ENCODE measurements at places on chromosomes 2 and 18.
A peak's percentile ranks its signal among the peaks of the same experiment; 100 is the strongest.

DNA sequence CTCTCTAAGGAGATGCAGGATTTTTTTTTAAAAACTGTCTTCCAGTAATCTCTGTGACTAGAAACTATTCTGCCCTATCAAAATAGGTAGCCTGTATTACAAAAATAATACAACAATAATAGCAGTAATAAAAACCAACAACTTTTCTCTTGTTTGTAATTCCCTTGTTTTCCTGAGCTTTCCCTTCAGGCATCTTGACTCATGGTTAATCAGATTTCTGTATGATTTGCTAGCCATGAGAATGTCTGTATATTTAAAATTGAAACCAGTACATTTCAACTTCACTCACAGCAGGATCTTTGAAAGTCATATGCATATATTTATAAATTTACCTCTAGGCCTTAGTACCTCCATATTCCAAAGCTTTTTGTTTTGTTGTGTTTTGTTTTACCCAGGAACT, 38.2 kb downstream of the SLC4A10 start:
- no peak for DNase-seq

DNA sequence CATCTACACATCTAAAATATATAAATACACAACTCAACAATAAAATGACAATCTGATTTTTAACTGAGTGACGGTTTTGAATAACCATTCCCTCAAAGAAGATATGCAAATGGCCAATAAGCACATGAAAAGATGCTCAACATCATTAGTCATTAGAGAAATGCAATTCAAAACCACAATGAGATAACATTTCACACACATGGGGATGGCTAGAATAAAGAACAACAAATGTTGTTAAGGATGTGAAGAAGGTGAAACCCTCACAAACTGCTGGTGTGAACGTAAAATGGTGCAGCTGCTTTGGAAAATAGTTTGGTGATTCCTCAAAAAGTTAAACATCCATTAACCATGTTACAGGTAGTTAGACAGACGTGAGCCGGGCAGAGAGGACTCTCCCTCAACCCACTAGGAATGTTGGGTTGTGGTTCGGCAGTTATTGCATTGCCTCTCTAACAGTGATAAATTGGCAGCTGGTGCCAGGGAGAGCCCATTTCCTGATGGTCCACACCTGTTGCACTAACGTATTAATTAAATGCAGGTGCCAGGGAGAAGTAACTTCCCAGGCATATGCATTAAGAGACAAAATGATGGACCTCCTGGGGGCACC, 22.3 kb upstream of the DUSP2 start:
- no peak for DNase-seq

DNA sequence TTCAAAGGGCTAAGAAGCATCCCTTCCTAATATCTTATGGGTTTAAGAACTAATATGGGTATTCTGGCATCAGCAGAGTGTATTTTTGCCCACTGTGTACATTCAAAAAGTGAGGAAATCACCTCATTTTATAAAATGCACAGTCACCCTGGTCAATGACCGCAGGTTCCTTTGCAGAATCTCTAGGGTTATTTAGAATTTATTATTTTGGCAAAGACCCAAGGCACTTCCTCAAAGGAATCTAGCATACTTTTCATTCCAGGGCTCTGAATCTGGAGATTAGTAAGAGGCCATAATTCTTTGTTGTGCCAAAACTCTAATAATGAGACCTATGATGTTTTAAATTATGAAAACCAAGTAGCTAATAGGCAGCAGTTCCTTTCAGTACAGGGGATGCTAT, 27.2 kb upstream of the CDH2 start:
- no peak for DNase-seq

DNA sequence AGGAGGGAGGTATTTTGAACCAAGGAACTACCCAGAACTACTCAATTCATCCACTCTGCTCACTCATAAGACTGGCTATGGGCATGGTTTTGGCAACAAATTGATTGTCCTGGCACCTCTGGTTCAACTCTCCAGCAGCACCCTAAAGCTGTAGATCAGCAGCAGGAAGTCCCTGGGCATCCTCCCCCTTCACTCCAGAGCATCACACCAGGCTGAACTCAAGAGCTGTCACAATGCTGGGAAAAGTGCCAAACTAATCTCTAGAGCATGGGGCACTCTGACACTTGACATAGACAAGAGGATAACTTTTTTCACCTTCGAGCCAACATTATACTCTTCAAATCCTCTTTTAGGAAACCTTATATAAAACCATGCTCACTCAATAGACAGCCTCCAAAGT, 154.1 kb upstream of the RBBP8 start:
- no peak for DNase-seq

GRCh38 chr18:72128649-72129048, 415.5 kb downstream of the CBLN2 start:
- no peak for DNase-seq

- no peak for DNase-seq
These were observed 66.5 kb downstream of the ABI2 start for GRCh38 chr2:203394519-203395227.

DNA sequence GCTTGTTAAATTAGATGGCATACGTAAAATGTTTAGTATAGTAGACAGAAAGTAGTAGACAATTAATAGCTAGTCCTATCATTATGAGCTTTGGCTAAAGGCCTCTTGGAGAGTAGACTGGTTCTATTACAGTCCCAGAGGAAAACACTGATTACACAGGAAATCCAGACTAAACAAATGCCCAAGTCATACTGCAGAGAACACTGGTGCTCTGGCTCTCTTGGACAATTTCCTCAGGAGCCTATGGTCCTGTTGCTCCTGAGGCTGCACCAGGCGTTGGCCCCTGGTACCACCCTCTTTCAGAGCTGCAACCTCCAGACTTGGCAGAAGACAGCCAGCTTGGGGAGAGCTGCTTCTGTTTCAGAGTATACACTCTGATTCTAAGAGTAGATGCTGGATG, 41.8 kb downstream of the STAT1 start:
- no peak for DNase-seq

DNA sequence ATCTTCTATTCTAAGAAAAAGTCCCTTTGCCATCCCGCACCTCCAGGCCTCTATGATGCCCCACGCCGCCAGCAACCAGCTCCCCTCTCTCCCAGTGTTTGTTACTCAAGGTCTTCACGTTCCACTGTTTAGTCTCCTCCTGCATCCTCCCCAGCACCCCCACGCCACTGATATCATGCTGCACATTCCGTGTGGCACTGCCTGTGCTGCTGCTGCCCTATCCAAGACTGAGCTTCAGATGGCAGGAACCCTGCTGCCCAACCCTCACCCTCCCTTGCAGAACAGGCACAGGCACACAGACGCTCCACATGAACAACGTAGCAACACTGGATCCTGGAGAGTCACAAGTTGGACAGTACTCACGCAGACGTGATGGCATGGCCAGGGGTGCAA, 35.3 kb downstream of the MYO5B start:
- DNase-seq: no peak

DNA sequence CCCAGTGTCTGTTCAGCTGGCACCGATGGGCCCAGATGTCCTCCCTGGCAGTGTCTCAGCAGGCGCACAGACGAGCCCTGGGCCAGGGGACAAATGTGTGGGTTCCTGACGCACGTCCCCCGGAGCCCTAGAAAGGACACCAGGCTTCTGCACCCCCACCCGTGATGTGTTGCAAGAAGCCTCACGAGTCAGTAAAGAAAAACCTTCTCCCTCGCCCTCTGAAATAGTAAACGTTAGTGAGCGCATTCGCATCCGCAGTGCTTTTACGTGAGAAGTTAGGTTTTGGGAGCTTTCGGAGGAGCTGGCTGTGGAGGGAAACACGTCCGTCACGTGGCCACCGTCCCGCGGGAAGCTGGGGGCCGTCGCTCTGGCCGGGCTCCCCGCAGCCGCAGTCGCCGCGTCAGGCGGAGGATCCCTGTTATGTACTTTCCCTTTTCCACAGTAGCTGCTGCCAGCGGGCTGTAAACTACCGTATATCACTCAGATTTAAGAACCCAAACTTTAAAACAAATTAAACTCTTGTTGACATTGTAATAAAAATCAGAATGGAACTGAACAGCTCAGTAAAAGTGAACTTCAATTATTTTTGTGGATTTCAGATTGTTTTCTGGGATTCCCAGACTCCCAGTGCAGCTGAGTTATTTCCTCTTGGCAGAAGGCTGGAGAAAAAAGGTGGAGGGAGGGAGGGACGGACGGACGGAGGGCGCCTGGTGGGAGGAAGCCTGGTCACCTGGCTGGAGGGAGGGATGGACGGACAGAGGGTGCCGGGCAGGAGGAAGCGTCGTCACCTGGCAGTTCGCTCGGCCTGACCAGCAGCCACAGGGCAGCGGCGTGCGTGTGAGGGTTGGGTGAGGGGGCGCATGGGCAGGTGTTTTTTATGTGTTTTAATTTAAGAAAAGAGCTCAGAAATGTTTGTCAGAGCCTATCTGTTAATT, 112.1 kb downstream of the NFATC1 start:
- peak; percentile 93 for DNase-seq

- DNase-seq: peak; percentile 30
These were observed 15.8 kb downstream of the D2HGDH start for GRCh38 chr2:241750076-241750840.

DNA sequence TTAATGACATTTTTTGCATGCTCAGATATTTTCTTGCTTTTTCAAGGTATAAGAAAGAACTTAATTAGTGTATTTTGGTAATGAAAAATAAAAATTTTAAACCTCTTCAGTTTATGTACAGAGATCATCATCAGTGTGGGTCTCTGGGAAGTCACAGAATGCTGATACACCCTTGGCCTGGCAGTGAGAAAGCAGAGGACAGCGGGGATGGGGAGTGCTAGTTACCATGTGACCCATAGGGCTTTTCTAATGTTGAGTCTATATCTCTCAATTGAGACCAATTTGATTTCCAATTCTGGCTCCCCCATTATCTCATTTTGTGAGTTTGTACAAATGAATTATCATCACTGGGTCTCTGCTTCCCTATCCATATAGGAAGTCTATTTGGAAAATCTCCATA, 305.7 kb downstream of the CYRIA start:
- no peak for DNase-seq

DNA sequence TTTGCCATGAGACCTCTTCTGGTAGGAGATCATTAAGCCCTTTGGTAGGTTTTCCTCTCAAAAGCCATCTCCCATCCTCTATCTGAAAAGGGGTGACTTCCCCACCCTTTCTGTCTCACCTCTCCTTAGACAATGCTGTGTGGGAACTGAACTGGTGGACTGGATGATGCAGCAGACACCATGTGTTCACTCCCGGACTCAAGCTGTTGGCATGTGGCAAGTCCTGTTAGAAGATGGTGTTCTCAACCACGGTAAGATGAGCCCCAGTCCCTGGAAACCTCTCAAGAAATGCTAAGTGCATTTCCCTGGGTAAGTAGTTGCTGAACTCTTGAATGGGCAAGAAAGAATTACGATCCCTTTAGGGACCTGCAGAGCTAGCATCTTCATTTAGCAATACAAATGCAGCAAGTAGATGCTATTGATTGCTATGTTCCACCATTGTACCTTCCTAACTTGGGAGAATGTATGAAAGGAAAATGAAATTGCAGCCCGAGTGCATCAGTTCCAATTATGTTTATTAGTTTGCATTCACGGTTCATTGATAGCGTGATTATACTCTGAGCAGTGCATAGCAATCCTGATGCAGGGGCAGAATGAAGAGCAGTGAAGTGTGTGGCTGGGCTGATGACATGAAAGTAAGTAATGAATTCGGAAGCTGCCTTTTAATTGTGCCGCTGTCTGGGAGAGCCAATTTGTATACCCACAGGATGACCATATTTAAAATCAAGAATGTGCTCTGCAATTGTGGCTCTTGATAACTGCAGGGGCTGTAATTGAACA, 110.0 kb upstream of the MAP3K20 start:
- no peak for DNase-seq

DNA sequence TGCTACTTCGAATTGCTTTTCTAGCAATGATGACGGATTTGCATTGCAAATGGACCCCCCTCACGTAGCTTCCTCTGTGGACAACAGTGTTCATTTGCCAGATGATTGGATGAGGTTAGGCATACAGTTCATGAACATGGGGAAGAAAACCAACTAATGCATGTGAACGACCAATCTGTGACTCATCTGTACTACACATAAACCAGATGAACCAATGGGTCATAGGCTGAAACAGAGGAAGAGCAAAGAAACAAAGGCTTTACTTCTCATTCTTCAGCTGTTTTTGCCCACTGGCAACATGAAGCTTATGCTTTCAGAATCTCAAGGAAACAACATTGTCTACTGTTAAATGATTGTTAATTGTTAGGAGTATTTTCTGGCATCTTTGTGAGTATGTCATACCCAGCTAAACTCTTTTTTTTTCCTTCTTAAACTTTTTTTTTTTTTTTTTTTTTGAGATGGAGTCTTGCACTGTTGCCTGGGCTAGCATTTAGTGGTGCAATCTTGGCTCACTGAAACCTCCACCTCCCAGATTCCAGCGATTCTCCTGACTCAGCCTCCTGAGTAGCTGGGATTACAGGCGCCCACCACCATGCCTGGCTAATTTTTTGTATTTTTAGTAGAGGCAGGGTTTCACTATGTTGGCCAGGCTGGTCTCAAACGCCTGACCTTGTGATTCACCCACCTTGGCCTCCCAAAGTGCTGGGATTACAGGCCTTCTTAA, 35.5 kb downstream of the EFEMP1 start:
- DNase-seq: no peak

GRCh38 chr2:156021146-156022040, 311.1 kb downstream of the NR4A2 start:
- no peak for DNase-seq

GRCh38 chr2:117936871-117937428, 76.9 kb downstream of the CCDC93 start:
- DNase-seq: no peak

DNA sequence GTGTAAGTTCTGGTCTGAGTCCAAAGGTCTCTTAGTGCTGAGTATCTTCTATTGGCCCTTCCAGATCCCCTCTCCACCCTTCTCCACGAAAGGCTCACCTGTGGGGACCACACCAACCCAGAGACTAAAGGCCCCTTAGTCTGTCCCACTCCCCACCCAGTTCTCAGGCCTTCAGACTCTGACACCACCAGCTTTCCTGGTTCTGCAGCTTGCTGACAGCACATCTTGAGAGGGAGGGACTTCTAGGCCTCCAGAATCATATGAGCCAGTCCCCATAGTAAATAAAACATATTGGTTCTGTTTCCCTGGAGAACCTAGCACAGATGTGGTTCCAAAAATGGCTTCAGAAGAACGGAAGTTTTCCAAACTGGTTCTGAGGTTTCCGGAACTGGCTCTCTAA, 38.5 kb upstream of the KLF11 start:
- no peak for DNase-seq

- no peak for DNase-seq
These were observed 10.8 kb downstream of the TYMS start for GRCh38 chr18:668260-668659.

GRCh38 chr2:1541040-1541439, 127.8 kb downstream of the TPO start:
- DNase-seq: no peak

DNA sequence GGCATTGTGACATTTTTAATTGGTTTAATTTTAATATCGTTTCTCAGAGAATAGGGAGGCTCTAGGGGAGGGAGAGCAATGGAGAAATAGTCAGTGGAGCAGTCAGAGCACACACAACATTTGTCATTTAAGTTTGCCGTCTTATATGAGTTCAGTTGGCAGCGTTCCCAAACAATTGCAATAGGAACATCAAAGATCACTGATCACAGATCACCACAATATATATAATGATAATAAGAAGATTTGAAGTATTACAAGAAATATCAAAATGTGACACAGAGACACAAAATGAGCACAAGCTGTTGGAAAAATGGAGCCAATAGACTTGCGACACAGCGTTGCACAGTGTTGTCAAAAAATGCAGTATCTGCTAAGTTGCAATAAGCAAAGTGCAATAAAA, 303.7 kb downstream of the CDH19 start:
- no peak for DNase-seq

GRCh38 chr2:101560780-101561315, 85.9 kb upstream of the RFX8 start:
- DNase-seq: no peak

GRCh38 chr2:27932396-27932795, 41.9 kb downstream of the BABAM2 start:
- DNase-seq: no peak
